Hematopoietic multipotent progenitor cell treated with erythropoietin and hydrocortisone succinate and interleukin-3 and kit ligand, for 4 days (in vitro differentiated cells): ENCODE measurements at places on chromosomes 4 and X.

- DNase-seq, result no peak
These were observed 52.6 kb downstream of the HMX1 start for GRCh38 chr4:8819019-8819418.

DNA sequence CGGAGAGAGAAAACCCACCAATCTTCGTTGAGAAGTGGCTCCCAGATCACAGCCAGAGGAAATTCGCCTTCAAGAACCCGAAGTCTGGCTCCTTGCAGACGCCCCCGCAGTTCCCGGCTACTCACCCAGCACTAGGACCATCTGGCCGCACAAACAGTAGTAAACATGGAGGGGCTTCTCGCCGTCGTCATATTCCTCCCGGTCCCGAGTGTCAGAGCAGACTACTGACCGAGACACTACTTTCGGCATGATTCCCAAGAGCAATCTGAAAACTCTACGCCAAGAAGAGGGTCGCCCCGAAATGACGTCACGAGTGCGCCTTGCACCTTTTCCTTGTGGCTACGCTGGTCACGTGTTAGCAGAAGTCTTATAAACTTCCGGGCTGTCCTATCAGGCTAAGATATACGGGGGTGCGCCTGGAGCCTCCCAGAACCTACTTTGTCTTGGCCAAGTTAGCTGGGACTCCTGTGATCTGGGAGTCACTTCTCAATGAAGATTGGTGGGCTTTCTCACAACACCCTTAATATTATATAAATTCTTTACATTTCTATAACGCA lies at the start of gene STEEP1:
Gene STEEP1, minus strand, starts transcription at position 303 of the 557 bp plus-strand sequence. Its CDS starts 54 bp downstream, at position 249.
- DNase-seq, result peak; percentile 96

DNA sequence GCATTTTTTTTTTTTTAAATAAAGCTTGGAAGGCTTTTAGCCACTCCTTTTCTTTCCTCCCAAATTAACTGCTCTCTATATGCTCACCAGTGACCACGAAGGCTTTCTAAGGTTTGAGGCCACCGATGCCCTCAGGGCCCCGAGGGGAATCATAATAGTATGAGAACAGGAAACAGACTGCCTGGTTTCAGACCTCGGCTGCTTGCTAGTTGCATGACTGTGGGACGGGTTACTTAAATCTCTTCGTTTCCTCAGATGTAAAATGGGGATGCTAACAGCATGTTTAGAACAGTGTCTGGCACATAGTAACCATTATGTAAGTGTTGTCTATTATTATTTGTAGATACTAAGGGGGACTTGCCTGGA lies 3.6 kb downstream of the LINC00632 start:
- DNase-seq, result peak; percentile 18

- no peak for DNase-seq
These were observed 343.5 kb upstream of the GATB start for GRCh38 chr4:152104356-152104755.

DNA sequence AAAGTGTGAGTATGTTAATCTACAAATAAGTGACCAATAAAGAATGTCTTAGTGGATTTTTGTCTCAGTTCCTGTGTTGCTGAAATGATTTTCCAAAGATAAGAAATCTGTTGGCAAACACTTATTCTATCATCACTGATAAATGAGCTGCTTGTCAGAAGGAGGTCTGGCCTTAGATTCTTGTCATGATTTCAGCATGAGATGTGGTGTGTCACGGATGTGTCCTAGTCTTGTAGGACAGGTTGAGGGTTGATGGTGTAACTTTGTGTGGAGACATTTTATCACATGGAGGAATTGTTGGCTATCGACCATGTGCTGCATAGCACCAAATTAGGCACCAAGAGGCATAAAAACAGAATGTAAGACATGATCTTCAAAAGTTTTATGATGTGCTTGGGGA lies 31.8 kb upstream of the LIMCH1 start:
- DNase-seq, result peak; percentile 46

DNA sequence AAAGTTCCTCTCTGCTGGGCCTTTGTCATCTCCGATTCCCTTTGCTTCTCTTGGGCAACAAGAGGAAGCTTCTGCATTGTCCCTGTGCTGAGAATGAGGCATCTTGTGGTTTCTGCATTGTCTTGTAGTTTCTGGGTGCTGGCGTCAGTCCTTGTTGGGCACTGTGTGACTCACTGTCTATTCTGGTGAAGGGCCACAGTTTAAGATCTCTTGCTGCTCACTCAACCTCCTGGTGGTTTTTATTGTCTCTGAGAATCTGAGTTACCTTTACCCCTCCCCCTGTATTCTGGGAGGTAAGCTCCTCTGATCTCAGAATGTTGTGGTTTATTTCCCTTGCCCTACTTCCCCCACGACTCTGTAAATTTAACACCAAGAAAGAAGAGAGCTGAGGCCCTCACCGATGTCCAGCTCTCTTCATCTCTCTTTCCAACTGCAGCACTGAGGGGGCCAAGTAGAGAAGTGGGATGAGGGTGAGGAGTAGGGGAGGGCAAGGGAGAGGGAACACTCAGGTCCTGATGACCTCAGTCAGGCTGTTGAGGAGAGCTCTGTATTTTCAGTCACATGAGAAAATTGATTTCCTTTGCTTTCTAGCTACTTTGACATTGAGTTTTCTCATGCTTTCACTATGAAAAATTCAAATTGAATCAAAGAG lies 441.6 kb upstream of the PITX2 start:
- no peak for DNase-seq

DNA sequence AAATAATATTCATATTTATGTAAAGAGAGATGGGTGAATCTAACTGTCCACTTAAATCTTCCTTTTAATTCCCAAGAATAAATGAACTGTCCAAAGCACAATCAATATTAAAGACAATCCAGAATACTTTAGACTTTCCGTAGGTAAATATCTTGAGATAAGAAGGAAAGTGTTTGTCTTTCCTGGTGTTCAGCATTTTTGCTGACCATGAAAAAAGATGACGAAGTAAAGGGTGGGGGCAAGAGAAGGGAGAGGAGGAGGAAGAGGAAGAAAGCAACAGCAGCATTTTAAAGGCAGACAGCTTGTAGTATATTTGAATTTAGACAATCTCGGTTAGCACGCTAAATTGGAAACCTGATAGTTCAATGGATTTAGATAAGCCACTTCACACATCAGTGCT lies 498.2 kb downstream of the KCNIP4 start:
- DNase-seq, result no peak

DNA sequence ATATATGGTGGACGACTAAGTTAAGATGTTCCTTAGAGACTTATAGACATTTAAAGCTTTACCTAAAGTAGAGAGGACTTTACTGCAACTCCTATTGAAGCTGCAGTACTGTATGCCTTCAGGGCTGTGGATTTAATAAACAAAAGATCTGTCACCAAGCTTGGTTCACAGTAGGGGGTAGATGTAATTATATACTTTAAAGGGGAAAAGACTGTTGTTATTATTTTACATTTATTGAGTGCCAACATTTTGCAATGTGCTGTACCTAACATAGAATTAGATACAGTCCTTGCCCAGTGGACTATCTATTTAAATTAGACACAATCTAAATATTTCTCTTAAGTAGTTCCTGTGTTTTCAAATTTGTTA lies 67.2 kb downstream of the SLIT2 start:
- no peak for DNase-seq
